Activated T-cell treated with anti-CD3 and anti-CD28 coated beads, Interleukin-2, amount 50 U/mL, for 72 hours (primary cell): ENCODE measurements at places on chromosomes 12 and 14. TPM values are rescaled to one million over a fixed set of nuclear protein-coding genes. Genes with fewer than 3 reads are reported as not detected.

DNA sequence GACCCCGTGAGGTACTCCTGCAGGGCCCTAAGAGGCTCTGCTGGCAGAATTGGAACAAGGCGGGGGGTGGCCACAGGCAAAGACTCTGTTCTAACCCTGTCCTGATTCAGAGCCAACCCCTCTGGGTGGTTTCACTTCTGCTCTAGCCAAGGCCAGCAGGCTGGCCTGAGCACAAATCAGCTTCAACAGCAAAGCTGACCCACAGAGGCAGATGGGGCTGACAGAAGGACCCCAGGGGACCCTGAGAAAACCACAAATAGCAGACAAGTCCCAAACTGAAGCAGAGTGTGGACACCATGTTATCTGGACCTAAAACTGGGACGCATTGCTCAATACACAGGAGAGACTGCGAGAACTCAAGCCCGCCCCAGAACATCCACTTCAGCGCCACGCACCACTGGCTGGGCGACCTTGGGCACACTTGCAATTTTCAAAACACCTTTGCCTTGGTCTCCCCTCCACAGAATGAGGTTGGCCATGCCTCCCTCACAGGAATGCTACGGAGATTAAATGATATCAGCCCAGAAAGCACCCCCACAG lies 76.4 kb upstream of the DICER1 start:
- DNase-seq = no peak

GRCh38 chr14:35051796-35052195 lies 5.7 kb downstream of the FAM177A1 start:
- DNase-seq = no peak

DNA sequence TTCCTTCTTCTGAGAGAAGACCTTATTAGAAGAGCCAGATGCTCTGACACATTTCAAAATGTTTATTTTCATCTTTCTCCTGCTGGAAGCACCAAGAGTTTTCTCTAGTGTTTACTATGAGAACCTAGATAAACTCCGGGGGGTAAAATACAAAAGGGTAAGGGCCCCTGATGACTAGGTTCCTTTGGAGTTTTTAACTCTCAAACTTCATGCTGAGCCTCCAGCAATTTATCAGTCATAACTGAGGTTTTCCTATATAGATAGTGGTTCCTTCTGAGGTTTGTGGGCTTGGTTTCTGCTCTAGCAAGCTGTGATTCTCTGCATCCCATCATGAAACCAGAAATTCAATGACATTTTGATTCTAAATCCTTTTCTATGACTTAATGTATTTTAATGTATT lies 210.9 kb downstream of the LRFN5 start:
- no peak for DNase-seq

- no peak for DNase-seq
Measured at GRCh38 chr14:61146899-61147298, 134.2 kb downstream of the TMEM30B start.

The TC2N gene
- 38.1 TPM for total RNA-seq

GRCh38 chr12:42003031-42003430 lies 141.6 kb downstream of the GXYLT1 start:
- no peak for DNase-seq

GRCh38 chr12:130288206-130288605 lies 49.5 kb upstream of the PIWIL1 start:
- no peak for DNase-seq

The SYCP3 gene
- total RNA-seq = 0.30 TPM

The SLC38A4 gene
- not detected for total RNA-seq

The DDHD1 gene
- 73.5 TPM for total RNA-seq

DNA sequence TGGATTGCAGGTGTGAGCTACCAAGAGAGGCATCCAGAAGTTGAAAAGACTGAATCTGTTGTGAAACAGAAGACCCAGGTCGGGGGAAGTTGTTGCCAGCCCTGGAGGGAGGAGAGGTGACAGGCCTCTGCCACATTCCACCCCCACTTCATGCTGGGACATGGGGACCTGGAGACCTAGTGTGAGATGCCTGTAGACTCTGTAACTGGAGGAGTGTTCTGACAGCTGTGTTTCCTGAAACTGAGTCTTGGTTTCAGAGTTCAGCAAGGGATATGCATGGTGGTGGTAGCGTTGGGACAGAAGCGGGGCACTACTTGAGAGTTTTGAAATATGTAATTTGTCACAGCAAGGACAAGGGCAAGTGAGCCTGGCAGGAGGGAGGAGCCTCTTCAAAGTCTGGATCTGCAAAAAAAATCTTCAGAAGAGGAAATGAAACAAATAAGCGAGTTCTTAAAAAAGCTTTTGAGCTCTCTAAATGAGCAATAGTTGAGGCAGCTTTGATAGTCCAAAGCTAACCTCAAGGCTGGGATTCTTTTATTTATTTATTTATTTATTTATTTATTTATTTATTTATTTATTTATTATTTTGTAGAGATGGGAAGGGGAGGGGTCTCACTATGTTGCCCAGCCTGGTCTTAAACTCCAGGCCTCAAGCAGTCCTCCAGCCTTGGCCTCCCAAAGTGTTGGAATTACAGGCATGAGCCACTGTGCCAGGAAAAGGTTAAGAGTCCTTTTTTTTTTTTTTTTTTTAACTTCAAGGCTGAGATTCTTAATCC lies 58.9 kb upstream of the EEA1 start:
- peak; percentile 46 for DNase-seq

GRCh38 chr12:55654511-55655214 lies 18.0 kb downstream of the OR10P1 start:
- DNase-seq = no peak

GRCh38 chr14:104592785-104593184 lies 11.8 kb downstream of the TMEM179 start:
- DNase-seq = no peak

- peak; percentile 25 for DNase-seq
Measured at GRCh38 chr14:67166450-67166853, 22.8 kb upstream of the GARIN2 start.

DNA sequence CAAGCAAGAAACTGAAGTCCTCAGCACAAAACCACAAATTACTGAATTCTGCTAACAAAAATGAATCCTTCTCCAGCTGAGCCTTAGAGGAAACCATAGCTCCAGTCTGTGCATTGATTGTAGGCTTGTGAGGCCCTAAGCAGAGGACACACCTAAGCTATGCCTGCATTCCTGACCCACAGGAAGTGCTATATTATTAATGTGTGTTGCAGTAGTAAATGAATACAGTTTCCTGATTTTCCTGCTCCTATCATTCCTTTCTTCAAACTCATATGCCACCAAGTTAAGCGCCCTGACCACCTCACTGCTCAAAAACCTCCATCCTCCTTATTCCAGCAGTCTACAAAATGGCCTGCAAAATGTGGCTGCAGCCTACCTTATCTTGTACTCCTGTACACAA lies 151.9 kb upstream of the ABCD2 start:
- DNase-seq = no peak

The C14orf119 gene
- 38.5 TPM for total RNA-seq

GRCh38 chr14:92877757-92878431 lies 45.1 kb upstream of the CHGA start:
- no peak for DNase-seq

The IKZF4 gene
- 25.0 TPM for total RNA-seq

GRCh38 chr12:115023279-115024265 lies 339.6 kb upstream of the TBX3 start:
- no peak for DNase-seq

The NR4A1 gene
- 136 TPM for total RNA-seq

GRCh38 chr14:68805414-68805813 lies 12.5 kb upstream of the ZFP36L1 start:
- DNase-seq = no peak

DNA sequence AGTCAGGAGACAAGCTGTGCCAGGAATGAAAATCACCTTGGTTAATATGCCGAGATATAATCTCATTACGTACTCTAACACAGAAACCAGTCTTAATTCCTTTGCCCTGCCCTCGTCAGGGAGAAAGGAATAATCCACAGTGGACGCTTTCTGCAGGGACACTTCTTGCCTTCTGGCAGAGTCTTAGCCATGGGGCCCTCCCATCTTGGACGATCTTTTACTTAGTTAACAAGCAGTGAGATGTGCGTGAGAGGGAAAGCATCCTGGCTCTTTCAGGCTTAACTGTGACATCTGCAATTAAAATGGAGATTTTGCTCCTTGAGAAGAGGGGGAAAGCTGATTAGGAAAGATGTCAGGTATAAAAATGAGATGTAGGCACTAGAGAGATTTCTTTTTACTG lies 246.4 kb downstream of the TMEM132C start:
- no peak for DNase-seq

GRCh38 chr12:130031571-130032189 lies 127.9 kb upstream of the TMEM132D start:
- DNase-seq = peak; percentile 60

The PTPRB gene
- not detected for total RNA-seq

DNA sequence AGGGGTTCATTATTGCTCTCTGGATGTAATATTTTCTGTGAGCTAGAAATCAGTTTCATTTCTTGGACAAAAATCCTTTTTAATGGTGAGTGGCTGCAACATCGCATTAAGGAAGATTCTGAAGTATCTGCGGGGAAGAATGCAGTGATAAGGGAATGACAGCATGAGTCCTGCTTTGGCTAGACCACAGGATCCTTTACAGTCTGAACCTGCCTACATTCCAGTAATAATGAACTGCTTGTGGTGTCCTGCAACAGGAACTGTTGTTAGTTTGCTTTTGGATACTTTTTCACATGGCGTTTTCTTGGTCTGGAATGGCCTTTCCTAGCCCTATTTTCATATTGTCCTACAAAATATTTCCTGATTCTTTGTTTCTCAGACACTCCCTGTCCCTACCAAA lies 15.7 kb downstream of the MDM2 start:
- no peak for DNase-seq

GRCh38 chr12:110696283-110696682 lies 7.4 kb upstream of the HVCN1 start:
- DNase-seq = no peak

- DNase-seq = no peak
Measured at GRCh38 chr14:53384536-53384935, 231.4 kb upstream of the DDHD1 start.

DNA sequence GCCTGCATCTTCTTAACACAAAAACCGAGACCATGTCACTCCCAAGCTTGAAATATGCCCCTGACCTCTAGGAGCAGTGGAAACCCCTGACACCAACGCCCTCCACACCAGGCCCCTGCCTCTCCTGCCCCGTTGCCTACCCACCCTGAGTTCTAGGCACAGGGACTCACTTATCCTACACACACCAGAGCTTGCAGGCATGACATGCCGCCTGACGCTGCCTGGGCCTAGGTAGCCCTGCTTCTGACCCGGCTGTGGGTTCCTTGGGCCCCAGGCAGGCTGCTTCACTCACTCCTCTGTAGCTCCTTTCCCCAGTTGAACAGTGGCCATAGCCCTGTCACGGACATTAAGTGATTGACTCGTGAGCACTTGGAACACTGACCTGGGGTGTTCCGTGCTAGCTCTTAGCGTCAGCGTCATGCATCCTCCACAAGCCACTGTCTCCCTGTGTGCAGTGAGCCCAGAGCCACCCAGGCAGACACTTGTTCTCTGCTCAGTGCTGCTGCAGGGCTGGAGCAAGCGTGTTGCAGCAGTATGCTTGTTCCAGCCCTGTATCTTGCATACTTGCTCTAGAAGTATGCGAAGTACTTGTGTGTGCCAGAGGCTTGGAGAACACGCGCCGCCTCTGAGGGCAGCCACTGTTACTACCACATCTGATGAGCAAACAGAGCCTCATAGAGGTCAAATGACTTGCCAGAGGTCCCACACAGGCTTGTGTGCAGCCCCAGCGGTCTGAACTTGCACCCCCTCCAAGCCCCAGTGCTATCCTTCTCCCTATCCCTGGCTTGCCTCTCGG lies 15.6 kb downstream of the OTUB2 start:
- no peak for DNase-seq

GRCh38 chr14:36346052-36346451 lies 25.6 kb upstream of the MBIP start:
- no peak for DNase-seq
